ENCODE measurements at places on chromosomes 7 and 10.

- no peak for DNase-seq
These were observed 110.7 kb upstream of the SEMA3C start for GRCh38 chr7:81029511-81029910.

GRCh38 chr10:97598407-97599271 is 9.1 kb downstream of the C10orf62 start:
- no peak for DNase-seq

DNA sequence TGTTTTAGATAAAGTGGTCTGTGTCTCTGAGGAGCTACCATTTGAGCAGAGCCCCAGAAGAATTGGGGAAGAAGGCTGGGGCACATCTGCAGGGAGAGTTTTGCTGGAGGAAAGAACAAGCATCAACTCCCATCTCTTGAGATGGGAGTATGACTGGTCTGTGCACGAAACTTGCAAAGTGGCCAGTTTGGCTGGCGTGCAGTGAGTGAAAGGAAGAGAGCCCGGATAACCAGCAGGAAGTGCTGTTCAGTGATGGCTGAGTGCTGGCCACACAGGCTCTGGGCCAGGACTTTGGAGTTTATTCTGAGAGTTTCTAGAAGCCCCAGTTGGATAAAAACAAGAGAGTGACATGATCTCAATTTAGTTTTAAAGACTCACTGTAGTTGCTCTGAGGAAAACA is 34.4 kb upstream of the SVIL start:
- DNase-seq = no peak

- no peak for DNase-seq
These were observed 19.2 kb downstream of the CFAP70 start for GRCh38 chr10:73339436-73339835.

GRCh38 chr7:80298201-80298600 is 163.6 kb downstream of the GNAI1 start:
- DNase-seq = no peak

All from left forelimb (tissue), 1 donor.